Ovary (tissue), 10 donors: ENCODE measurements at places on chromosomes 13 and 19. TPM values are rescaled to one million over a fixed set of nuclear protein-coding genes. Genes with fewer than 3 reads are reported as not detected.

POU4F1 gene
- not detected for total RNA-seq

- DNase-seq: no peak
Measured at GRCh38 chr19:2976609-2977000, 759 bp upstream of the TLE6 start.

GRCh38 chr13:29156136-29156535 is 336.0 kb downstream of the MTUS2 start:
- no peak for DNase-seq

GPR12 gene
- not detected for total RNA-seq

BCAM gene
- 87.0 TPM for total RNA-seq

GAPDHS gene
- total RNA-seq: not detected

- DNase-seq: no peak
Measured at GRCh38 chr19:34305221-34306083, 51.1 kb downstream of the GARRE1 start.

DNA sequence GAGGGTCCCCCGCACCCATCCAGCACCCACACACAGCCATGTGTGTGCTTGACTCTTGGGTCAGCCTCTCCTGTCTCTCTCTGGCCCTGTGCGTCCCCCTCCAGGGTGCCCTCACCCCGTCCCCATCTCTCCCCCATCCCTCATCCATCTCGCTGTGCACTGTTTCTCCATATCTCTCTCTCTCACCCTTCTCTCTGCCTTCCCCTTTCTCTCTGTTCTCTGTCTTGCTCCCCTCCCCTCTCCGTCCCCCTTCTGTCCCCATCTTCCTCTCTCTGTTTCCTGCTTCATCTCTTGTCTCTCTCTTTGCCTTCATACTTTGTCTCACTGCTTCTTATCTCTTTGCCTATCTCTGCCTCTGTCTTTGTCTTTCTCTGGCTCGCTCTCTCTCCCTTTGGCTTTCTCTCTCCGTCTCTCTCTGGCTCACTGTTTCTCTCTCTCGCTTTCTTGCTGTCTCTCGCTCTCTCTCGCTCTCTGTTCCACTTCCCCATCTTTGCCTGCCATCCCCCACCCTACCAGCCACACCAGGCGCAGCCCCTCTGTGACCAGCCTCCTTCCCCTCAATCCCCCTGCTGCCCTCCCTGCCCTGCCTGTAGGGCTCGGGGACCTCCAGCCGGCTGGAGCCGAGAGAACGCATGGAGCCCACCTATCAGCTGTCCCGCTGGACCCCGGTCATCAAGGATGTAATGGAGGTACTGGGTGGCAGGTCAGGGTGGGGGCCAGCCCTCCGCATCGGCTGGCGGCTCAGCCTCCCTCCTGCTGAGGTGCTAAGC is 8.9 kb downstream of the STXBP2 start:
- DNase-seq: no peak

GRCh38 chr13:94494026-94494425 is 14.5 kb upstream of the DCT start:
- no peak for DNase-seq

FCER2 gene
- total RNA-seq: not detected

MRPL54 gene
- total RNA-seq: 64.4 TPM

- DNase-seq: no peak
Measured at GRCh38 chr13:52009946-52010345, 1.3 kb downstream of the ATP7B start.

- no peak for DNase-seq
Measured at GRCh38 chr13:60043262-60043661, 120.5 kb downstream of the DIAPH3 start.
